ENCODE measurements at places on chromosomes 5 and 9.
A peak's percentile ranks its signal among the peaks of the same experiment; 100 is the strongest.

DNA sequence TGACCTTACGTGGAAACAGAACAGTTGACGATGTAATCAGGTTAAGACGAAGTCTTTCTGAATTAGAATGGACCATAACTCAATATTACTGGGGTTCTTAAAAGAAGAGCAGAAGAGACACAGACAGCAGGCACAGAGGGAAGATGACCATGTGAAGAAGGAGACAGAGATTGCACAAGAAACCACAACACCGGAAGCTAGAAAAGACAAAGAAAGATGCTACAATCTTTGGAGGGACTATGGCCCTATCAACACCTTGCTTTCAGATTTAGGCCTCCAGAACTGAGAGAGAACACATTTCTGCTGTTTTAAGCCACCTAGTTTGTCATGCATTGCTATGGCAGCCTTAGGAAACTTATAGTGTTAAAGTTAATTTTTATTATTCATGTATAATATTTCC is 27.1 kb downstream of the CDH9 start:
- no peak for DNase-seq

GRCh38 chr5:174151599-174152181 is 106.2 kb downstream of the NSG2 start:
- DNase-seq = no peak

- DNase-seq = no peak
Observed at GRCh38 chr9:109281518-109281917, 39.3 kb downstream of the EPB41L4B start.

GRCh38 chr5:168408561-168409305 is 77.5 kb upstream of the RARS1 start:
- peak; percentile 43 for DNase-seq

DNA sequence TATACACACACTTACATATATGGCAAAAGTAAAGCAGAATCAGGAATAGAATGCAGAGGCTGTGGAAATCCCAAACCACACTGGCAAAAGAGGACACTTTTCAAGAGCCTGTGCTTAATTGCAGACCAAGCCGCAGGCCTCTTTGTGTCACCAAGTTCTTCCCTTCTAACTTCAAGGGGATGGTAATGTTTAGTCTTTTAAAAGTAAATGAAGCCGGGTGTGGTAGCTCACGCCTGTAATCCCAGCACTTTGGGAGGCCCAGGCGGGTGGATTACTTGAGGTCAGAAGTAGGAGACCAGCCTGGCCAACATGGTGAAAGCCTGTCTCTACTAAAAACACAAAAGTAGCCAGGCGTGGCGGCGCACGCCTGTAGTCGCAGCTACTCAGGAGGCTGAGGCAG is 28.7 kb downstream of the ROR2 start:
- DNase-seq = no peak

GRCh38 chr5:78576376-78576775 is 72.2 kb downstream of the LHFPL2 start:
- DNase-seq = no peak

- DNase-seq = peak; percentile 78
Observed at GRCh38 chr9:92600462-92601261, 64.9 kb upstream of the ECM2 start.

DNA sequence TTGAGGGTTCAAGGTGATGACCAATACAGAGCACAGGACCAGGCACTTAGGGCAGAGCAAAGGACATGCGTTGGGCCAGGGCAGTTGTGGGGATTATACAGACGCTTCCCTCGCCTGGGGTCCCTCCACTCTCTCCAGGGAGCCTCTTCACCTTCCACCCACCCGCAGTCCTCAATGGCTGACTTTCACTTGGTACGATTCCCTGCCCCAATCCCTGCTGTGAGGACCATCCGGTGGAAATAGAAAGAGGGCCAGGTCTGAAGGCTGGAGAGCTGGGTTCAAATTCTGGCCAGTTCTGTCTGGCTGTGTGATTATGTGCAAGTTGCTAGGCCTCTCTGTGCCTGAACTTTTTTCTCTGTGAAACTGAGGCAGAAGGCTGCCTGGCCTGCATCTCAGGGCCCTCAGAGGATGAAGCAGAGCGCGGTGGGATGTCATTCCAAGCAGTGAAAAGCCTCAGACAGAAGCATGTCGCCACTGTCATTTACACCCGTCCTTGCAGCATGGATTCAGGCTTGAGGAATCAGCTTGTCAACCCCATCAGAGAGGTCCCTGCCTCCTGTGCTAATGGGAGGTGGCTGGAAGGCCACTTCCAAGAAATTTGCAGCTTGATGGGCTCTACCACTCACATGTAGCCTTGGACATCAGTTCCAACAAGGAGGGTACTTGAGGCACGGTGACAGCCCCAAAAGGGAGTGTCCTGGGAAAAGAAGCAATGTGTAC is 206.6 kb upstream of the IER5L start:
- DNase-seq = no peak

DNA sequence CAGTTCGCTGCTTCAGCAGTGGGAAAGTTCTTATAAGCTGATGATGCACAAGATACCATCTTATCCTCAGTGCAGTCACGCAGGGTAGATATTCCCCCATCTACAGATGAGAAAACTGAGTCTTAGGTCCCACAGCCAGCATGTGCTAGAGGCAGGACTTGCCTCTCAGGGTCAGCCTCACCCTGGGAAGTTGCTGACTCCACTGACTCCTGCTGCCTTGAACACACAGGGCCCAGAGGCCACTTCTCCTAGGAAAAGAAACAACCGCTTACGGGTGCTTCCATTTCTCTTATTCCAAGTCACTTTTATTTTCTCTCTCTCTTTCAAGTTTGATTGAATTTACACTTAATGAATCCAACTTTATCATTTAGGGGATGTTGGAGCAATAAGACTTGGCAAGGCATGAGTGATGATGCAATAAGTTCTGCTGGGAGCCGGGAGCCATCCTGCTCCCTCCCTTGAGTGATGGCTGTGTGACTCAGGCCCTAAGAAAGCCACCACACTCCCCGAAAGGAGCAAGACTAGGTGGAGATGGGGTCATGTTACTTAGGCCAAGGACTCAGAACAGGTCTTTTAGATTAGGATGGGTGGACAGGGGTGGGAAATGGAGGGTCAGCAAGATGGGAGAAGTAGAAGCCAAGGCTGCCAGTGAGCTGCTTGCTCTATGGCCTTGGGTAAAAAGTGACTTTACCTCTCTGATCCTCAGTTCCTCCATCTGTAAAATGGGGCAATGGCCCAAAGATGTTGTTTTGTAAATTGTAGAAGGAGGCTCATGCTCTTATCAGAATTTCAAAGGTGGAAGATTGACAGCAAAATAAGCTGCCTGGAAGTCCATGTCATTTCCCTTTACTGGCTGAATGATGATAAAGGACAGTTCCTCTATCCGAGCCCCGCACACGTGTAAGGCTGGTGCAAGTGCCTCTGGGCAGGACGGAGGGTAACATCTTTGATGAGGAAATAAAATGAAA is 67.4 kb upstream of the ZNF618 start:
- DNase-seq = peak; percentile 72

DNA sequence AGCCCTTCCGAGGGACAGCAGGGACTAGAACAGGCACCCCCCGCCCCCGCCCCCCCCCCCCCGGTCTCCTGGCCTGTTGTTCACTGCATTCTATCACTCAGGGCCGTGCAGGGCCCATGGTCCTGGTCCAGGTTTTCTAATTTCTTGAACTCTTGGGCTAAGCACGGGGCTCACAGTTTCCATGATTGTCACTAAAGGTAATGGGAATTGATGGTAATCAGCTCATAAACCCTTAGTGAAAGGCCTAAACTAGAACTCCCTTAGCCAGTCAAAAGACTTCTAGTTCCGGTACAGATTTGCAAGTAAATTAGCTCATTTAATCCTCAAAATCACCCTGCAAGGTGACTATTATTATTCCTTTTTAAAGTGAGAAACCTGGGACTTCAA is 14.7 kb upstream of the PWWP2A start:
- DNase-seq = peak; percentile 9

DNA sequence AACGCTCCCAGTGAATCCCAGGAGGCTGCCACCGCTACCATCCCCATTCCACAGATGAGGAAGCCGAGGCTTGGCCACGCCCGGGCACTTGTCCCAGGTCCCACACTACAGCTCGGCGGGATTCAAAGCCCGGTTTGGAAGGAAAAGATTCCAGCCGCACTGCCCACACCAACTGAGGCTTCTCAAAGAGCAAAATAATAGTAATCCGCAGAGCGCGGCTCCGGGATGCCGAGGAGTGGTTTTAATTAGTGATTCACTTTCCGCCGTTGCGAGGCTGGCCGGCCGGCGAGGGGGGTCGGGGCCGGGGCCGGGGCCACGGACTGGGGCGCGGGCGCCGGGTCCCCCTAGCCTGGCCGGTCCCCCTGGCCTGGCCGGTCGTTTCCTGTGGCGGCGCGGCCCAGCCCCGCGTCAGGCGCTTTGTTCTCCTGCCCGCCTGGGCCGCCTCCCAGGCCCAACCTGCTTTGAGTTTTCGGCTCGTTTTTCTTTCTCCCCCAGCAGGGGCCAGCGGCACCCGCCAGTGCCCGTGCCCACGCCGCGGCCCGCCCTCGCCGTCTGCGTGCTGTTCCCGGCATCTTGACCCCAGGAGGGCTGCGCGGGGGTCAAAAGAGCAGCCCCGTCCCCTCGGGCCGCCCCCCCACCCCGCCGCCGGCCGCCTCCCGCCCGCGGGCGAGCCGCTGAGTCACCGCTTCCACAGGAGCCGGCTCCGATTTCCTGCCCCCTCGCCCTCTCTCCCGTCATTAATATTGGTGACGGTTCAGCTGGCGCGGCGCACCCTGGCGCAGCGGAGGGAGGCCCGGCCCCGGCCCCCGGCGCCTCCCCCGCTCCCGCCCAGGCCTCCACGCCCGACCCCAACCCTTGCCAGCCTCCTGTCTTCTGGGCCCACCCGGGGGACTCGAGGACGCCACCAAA is 31.2 kb downstream of the FGF18 start:
- DNase-seq = peak; percentile 81

- DNase-seq = no peak
Observed at GRCh38 chr5:31383734-31384133, 148.2 kb downstream of the DROSHA start.

DNA sequence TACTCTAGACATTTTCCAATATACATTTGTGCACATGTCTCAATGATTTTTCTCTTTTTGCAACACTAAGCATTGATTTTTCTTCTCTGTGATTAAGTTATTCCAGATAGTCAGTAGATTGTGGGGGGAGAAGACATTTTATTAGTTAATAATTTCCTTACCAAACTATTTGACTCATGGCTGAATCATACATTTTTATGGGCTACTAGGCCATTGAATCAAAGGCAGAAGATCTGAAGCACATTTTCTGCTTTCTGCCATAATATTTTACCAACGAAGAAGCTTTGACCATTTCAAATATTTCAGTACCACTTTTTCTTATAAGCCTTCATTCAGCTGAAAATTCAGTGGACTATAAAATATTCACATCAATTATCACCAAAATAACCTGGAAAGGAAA is 175.6 kb downstream of the IRX2 start:
- no peak for DNase-seq

DNA sequence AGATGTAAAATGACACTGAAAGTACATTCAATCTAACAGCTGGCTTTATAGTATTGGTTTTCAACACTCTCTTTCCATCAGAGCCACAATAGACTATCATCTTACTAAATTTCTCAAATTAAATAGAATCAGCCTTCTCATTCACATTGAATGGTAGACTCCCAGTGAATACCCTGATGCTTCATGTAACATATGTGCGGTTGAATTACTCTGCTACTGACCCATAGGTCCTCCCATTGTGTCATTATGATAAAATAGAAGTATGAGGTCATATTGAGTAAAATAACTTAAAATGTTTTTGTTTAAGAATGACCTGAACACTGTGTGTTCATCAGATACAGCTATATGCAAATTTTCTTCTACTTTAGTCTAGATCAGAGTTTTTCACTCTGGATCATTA is 75.9 kb upstream of the ADAMTSL1 start:
- DNase-seq = no peak

- DNase-seq = peak; percentile 56
Observed at GRCh38 chr9:136551401-136552116, 5.7 kb upstream of the NOTCH1 start.

- no peak for DNase-seq
Observed at GRCh38 chr9:38423973-38424843, at the start of gene IGFBPL1. Gene IGFBPL1, minus strand, starts transcription at chr9:38424454. Its CDS starts 30 bp downstream, at chr9:38424424.

- no peak for DNase-seq
Observed at GRCh38 chr9:129458155-129458661, 162.7 kb downstream of the C9orf50 start.

- peak; percentile 51 for DNase-seq
Observed at GRCh38 chr5:153222936-153223335, 267.5 kb upstream of the GRIA1 start.

DNA sequence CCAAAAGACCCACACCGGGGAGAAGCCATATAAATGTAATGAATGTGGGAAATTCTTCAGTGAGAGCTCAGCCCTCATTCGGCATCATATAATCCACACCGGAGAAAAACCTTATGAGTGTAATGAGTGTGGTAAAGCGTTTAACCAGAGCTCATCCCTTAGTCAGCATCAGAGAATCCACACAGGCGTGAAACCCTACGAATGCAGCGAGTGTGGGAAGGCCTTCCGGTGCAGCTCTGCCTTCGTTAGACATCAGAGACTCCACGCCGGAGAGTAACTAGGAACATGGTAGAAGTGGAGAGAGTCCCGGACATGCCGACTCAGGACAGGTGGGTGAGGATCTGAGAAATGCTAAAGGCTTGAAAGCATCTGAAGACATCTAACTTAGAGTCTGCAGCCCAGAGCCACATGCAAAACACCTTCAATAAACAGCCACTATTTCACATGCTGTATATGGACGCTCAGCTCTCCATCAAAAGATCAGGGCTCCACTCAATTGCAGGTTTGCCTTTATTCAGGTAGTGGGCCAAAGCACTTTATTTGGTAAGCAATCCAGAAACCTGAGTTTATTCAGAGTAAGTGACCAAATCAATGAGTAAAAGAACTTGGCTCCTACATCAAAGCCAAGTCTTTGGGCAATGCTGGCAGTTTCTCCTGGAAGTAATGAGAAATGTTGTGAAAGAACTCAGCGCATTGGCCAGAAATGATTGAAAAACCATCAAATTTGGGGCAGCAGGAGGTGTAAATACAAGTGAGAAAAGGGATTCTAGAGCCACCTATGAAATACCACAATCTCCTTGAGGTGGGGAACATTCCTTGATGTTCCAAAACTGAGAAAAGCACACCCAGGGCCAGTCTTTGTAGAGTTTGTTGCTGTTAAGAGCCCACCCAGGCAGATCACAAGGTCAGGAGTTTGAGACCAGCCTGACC is 6.0 kb downstream of the RPL12 start:
- DNase-seq = peak; percentile 42

GRCh38 chr9:131661568-131662288 is 78.1 kb downstream of the RAPGEF1 start:
- DNase-seq = no peak

DNA sequence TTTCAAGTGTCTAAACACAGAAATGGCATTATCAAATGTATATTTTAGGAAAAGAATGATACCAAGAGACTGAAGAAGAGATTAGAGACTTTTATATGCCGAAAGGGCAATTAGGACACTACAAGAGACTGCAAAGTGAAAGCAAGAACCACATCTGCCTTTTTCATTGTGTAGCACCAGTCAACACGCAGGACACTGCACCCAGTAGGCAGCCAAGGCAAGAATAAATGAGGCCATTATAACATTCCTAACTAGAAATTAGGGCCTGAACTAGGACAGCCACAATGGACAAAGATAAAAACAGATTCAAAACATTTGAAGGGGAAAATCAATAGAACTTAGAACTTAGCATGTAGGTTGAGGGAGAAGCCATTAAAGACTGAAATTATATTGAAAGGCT is 10.8 kb downstream of the CETN3 start:
- DNase-seq = no peak
